Motor neuron (in vitro differentiated cells): ENCODE measurements at places on chromosomes 11 and 22. TPM values are rescaled to one million over a fixed set of nuclear protein-coding genes. Genes with fewer than 3 reads are reported as not detected.

The OR52I1 gene
- 0.24 and 0.38 TPM in 2 replicates for total RNA-seq

The SMC1B gene
- total RNA-seq, result not detected in 2 replicates

DNA sequence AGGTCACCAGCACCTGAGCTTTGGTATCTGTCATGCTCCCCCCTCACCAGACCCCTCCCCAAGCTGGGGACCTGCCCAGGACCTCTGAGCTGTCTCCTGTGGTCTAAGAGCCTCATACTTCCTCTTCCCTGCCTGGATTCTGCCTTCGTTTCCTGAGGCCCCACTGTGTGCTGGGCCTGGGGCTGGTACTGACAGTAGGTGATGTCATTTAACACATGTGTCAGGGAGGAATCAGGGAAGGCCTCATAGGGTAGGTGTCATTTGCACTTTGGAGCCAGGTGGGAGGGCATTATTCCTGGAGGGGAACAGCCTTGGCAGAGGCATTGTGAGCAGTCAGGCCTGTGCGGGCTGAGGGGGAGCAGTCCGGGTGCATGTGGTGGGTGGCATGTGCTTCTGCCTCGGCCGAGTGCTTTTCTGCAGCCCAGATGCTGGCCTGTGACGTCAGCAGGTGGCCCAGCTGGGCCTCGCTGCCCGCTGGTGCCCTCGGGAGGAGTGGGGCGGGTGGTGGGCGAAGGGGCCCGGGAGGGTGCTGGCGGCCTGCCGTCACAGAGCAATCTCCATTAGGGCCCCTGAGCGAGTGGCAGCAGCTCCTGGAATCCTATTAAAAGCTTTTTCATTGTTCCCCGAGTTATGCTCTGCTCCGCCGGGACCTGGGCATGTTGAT, 9.1 kb downstream of the FLRT1 start:
- peak; percentile 28 for ATAC-seq

DNA sequence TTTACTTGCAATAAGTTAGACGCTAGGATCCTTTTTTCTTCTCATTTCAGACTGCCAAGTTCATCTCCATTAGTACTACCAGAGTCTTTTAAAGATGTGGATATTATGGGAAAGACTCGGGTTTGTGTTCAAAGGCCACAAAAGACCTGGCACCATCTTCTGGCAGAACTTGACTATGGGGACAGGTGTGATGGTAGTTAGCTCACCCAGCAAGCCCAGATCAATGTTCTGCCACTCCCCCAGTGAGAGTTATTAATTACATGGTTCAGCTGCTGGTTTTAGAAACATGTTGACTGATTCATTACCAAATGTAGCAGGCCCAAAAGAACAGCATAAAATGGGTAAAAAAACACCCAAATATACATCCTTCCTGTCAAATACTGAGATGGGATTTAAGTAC, 333.5 kb upstream of the PITPNB start:
- no peak for ATAC-seq

- ATAC-seq, result no peak
These were observed 117.9 kb downstream of the ATG16L2 start for GRCh38 chr11:72932132-72932570.

The SEPTIN3 gene
- total RNA-seq, result 71.5 and 76.1 TPM in 2 replicates

The KDM4E gene
- 0.22 and 0.50 TPM in 2 replicates for total RNA-seq

GRCh38 chr11:32333320-32333991, 101.9 kb downstream of the WT1 start:
- peak; percentile 94 for ATAC-seq

GRCh38 chr11:22624742-22625447, 728 bp downstream of the FANCF start:
- peak; percentile 71 for ATAC-seq

- no peak for ATAC-seq
These were observed 5.9 kb upstream of the NRXN2 start for GRCh38 chr11:64728757-64729365.

The RGL4 gene
- total RNA-seq, result 0.38 and 0.92 TPM in 2 replicates

- ATAC-seq, result no peak
These were observed 118.2 kb upstream of the SLC5A12 start for GRCh38 chr11:26839911-26840698.

- ATAC-seq, result no peak
These were observed 216.5 kb downstream of the BLID start for GRCh38 chr11:121899520-121899919.

- no peak for ATAC-seq
These were observed 127.3 kb upstream of the SEZ6L start for GRCh38 chr22:26041931-26042330.

The OR52B2 gene
- total RNA-seq, result not detected in 2 replicates

The ROBO3 gene
- total RNA-seq, result 43.6 and 56.0 TPM in 2 replicates

The MS4A8 gene
- 0.50 TPM in 1 of 2 replicates, not detected in the other for total RNA-seq

GRCh38 chr11:83044958-83045712, 26.6 kb downstream of the RAB30 start:
- peak; percentile 87 for ATAC-seq

The APOA1 gene
- total RNA-seq, result 0.56 and 0.60 TPM in 2 replicates

GRCh38 chr11:62499944-62500649, 46.5 kb downstream of the AHNAK start:
- ATAC-seq, result no peak

DNA sequence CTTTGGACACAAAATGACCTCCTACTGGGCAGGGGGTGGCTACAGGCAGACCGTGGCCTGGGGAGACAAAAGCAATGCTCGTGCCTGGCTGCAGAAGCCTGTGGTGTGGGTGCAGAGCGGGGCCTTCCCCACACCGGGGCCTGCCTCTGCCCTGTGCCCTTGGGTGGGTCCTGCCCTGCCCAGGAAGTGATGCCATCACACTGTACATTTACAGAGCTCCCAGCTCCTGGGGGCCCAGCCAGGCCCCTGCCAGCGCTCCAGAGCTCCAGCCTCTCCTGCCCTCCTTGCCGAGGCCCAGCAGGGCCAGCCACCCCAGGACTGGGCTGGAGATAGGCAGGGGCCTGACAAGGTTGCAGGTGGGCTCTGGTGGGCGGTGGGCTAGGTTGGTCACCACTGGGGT, 40.1 kb downstream of the MUC5B start:
- ATAC-seq, result peak; percentile 54

DNA sequence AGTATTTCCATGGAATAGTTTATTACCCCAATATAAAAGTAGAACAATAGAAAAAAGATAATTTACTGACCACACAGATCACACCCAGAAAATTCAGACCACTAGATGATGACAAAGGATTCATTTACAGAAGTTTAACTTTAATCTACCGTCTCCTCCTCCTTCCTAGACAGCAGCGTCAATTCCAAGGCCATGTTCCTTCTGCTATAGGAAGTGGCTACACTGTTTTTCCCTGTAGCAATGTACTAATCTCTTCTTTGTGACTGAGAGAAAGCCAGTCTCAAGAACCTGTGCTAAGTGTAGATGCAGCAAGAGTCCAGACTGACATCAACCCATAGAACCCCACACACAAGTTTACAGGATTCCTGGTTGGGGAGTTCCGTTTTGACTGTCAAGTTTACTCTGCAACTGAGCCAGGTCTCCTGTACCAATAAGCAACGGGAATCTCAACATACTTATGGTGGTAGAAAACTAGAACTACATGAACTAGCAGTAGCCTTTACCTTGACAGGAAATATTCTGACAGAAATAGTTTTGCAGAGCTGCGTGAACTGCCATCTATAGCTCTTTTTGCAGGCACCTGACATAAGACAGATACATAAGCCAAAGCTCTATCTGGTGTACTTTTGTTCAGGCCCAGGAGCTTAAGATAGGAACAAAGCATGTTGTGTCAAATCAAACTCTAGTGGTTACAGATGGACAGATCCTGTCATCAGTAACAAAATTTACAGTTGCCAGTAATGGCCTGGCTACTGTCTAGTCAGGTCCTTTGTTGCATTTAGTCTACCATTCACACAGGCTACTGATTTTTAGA, 42.9 kb downstream of the MRTFA start:
- ATAC-seq, result no peak

GRCh38 chr11:126482586-126483108, 127.2 kb downstream of the ST3GAL4 start:
- no peak for ATAC-seq

- ATAC-seq, result no peak
These were observed 4.6 kb downstream of the SNAP29 start for GRCh38 chr22:20863366-20863765.

GRCh38 chr22:44455151-44455962, 42.7 kb downstream of the RTL6 start:
- no peak for ATAC-seq

The MYO7A gene
- 0.71 and 1.9 TPM in 2 replicates for total RNA-seq

The RIBC2 gene
- 1.0 and 2.3 TPM in 2 replicates for total RNA-seq
